Activated CD8-positive, alpha-beta memory T cell treated with anti-CD3 and anti-CD28 coated beads for 1 hour (primary cell): ENCODE measurements at places on chromosomes 7 and 10.

DNA sequence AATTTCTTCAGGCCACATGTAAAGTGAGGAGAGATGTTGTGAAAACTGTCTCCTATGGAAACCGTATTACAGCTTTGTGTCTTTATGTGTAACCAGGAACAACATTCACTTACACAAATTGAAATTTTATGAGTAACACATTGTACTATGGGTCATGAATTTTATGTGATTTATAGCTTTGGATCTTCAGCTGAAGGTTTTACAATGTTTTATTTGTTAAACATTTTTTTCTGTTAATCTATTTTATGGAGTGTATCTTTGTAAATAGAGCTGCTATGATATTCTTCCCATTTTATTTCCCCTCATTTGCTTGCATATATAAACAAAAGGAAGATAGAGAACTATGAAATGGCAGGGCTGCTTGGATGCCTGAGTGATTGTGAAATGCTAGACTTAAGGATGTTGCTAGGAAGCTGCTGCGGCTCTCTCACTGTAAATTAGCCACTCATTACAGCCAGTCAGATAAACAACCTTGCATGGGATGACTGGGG is 104.5 kb upstream of the PCLO start:
- no peak for DNase-seq

DNA sequence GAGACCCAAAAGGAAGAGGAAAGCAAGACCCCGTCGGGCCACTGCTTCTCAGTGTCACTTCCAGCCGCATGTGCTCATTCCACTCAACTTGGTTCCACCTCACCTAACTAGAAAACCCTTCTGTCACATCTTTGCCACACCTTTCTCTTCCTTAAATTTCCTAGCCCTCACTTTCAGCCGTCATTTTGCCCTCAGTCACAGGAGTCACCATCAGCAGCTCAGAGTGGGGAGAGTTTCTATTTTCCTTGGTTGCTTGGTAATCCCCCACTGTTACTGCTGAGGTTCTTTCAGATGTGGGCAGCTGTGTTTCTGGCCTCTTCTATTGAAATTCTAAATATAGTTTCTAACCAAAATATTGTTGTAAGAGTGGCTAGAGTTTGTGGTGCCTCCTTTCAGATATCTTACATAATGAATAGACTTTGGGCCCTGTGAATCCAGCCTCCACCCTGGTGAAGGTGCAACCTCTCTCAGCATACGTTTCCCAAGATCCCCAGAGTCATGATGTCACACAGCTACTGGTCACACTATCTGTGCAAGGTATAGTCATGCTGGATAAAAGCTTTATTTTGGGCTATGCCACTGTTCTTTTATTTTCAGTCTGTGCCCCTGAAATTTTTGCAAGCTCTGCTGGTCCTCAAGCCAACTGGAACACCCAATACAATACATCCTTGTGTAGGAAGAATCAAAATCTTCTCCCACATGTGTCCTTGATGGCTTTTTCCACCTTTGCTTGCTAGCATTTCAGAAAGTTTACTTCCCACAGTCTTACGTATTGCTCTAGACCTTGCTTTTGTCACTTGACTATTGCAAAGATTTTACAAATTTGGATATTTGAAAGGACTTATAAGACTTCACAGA is 9.2 kb downstream of the AGBL3 start:
- no peak for DNase-seq

DNA sequence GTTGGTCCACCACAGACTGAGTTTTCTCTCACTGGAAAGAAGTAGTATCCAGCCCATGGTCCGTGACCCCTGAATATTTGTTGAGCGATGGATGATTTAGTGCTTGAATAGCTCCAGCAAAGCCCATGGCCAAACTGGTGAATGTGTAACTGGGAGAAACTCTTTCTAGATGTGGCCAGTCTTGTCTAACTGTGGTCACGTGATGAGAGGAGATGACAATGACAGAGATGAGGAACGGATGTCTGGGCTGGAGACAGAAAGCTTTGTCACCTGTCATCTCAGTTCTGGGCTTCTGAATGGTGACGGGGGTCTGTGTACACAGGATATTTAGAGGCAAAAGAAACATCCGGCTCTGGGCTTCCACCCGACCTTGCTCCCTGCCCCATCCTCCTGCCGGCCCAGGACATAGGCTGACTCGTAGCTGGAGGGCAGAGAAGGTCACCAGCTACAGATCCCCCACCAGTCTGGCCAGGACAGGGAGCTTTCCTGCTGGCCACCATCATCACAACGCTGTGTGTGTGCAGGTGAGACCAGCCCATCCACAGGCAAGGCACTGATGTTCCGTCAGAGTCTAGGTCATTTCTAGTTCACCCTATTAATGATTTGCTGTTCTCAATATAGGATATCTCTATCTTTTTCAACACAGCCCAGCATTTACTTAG is 152.5 kb upstream of the TNS3 start:
- DNase-seq, result no peak

- DNase-seq, result no peak
Measured at GRCh38 chr10:79344502-79345195, 2.6 kb upstream of the PPIF start.

- DNase-seq, result no peak
Measured at GRCh38 chr10:130012129-130012528, 48.1 kb upstream of the EBF3 start.

GRCh38 chr10:113754125-113754524 is 2.6 kb downstream of the PLEKHS1 start:
- DNase-seq, result no peak

DNA sequence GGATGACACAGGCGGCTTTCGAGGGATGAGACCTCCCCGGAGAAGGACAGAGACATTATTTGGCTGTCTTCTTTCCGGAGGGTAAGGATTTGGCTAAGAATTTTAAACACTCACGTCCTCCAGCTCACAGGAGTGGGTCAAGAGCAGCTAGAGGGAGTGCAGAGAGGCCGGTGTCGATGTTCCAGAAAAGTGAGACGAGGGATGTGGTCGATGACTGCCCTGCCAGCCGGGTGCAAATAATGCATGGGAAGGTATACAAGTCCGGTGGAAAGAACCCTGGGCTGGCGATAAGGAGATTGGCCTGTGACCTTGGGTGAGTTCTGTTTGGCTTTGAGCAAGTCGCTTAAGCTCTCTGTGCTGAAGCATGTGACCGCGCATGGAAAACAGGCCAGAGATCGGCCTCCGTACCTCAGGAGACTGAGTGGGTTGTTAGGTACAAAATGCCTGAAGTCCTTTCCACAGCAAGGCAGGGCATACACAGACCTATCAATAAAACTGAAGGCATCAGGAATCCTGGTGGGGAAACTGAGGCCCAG is 149.1 kb downstream of the UBE2H start:
- DNase-seq, result no peak

- DNase-seq, result no peak
Measured at GRCh38 chr10:124649214-124649613, 95.0 kb downstream of the FAM53B start.

DNA sequence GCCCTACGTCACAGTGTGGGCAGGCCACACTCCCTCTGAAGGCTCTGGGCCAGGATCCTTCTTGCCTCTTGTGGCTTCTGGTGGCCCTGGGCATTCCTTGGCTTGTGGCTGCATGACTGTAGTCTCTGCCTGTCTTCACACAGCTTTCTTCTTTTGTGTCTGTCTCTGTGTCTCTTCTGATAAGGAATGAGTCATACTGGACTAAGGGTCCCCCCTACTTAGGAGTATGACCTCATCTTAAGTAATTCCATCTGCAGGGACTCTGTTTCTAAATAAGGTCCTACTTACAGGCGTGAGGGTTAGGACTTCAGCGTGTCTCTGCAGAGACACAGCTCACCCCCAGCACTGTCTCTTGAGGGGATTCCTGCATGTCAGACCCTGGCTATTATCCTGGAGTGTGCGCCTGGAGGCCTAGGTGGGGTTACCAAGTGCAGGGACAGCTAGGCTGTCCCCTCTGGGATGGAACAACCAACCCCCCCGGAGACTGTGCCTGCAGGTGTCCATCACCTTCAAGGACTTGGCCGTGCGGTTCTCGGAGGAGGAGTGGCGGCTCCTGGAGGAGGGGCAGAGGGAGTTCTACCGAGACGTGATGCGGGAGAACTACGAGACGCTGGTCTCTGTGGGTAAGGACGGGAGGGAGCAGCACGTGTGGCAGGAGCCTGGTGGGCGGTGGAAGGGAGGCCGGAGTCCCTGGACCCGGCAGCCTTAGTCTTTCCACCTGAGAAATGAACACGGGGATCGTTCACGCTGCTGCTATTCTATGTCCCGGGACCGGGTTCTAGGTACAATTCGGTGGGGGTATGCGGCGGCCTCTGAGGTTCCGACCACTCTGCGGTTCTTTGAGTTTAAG is 54.1 kb downstream of the ZNF467 start:
- no peak for DNase-seq

DNA sequence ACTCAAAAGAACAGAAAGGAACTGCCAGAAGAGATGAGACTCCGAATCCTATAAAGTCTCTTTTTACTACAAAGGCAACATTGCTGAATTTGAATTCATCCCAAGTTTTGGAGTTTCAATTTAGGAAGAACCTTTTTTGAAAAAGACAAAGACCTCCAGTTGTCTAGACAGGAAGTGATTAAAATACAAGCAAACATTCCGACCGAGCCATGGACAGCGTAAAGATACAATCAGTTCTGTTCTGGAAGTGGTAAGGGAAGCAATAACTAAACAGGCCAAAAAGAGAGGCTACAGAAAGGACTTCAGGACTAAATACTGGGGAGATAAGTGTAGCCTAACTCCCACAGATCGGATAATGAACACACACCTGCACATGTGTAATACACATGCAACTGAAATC is 101.0 kb downstream of the SMURF1 start:
- DNase-seq, result no peak

DNA sequence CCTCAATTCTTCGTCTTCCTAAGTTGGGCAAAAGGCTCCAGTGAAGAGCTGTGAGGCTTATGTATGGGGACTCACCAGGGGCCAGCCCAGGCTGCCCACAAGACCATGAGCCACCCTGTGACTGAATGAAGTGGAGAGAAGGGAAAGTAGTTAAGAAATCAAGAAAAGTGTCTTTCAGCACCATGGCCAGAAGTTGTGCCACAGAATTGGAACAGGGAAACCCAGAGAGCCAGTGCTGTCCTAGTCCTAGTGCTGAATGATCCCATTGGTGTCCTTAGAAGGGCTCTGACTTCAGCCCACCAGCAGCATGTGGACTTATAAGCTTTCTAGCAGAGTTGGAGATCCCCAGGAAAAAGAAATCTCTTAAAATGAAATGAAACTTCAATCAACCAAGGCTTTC is 37.0 kb upstream of the CCSER2 start:
- no peak for DNase-seq

GRCh38 chr7:5495581-5496375 is 72.1 kb upstream of the TNRC18 start:
- DNase-seq, result no peak

- DNase-seq, result no peak
Measured at GRCh38 chr7:151061213-151062110, 2.1 kb downstream of the SLC4A2 start.

- no peak for DNase-seq
Measured at GRCh38 chr10:11546581-11546980, 64.9 kb downstream of the USP6NL start.

DNA sequence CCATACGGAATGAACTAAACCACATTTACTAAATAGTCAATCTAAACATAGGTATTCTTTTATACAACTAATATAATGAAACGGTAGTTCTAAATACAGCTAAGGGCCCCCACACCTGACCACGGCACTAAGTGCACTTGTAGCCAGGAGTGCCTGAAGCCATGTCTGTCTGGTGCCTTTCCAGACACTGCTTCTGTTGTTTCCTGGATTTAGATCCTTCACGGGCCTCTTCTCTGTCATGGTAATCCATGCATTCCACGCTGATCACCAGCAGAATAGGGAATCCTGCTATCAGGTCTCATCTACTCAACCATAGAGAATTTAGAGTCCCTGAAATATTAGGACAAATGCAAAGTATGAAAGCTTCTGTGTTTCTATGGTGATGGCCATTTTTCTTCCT is 37.8 kb downstream of the OSBPL3 start:
- no peak for DNase-seq

GRCh38 chr7:142112086-142112485 is 568 bp downstream of the MGAM2 start:
- DNase-seq, result no peak

GRCh38 chr7:135970045-135970444 is 7.1 kb downstream of the MTPN start:
- DNase-seq, result no peak

DNA sequence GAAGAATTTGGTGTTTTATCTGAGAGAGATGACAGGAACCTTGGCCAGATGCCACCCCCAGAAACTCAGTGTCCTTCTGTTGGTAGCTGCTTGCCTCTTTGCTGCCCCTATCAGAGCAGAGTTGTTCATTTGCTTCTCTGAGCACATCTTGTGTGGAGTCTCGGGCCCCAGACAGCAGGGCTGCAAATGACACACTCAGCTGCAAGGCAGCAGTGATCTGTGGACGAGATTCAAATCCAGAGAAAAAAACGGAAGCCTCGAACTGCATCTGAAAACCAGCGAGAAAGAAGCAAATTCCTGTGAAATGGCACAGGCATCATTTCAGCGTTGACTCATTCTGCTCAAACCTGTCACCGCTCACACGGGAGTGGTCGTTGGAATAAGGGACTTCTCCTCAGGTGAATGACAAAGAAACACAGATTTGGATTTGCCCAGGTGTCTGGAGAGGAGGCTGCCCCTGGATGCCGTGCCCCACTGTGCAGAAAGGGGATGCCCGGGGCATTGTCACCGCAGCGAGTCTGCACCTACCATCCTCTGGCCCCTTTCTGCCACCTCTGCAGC is 144.7 kb downstream of the PFKFB3 start:
- peak; percentile 13 for DNase-seq

GRCh38 chr7:42151309-42151708 is 85.7 kb downstream of the GLI3 start:
- no peak for DNase-seq
